ENCODE measurements at places on chromosomes 5 and 9.

DNA sequence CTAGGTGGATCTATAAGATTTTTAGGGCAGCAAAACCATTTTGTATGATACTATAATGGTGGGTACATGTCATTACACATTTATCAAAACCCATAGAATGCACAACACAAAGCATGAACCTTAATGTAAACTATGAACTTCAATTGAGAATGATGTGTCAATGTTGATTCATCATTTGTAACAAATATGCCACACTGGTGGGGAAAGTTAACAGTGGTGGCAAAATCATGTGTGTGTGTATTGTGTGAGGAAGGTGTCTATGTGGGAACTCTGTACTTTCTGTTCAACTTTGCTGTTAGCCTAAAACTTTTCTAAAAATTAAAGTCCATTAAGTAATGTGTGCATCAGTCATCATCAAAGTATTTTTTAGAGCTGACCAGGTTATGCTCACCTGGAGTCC is 38.9 kb downstream of the HAVCR1 start:
- no peaks in the 10 kb centered on the region for H3K27me3 ChIP-seq
- no peaks in the 10 kb centered on the region for H3K4me1 ChIP-seq
- DNase-seq = no peak
- no peak overlapping the region for H3K4me3 ChIP-seq

- peaks cover 16% of the 10 kb centered on the region for H3K4me1 ChIP-seq
- H3K4me3 ChIP-seq = no peak overlapping the region
- H3K27me3 ChIP-seq = no peaks in the 10 kb centered on the region
- no peaks in the 10 kb centered on the region for H3K36me3 ChIP-seq
These were observed 90.6 kb downstream of the RALGPS1 start for GRCh38 chr9:127004946-127005769.

DNA sequence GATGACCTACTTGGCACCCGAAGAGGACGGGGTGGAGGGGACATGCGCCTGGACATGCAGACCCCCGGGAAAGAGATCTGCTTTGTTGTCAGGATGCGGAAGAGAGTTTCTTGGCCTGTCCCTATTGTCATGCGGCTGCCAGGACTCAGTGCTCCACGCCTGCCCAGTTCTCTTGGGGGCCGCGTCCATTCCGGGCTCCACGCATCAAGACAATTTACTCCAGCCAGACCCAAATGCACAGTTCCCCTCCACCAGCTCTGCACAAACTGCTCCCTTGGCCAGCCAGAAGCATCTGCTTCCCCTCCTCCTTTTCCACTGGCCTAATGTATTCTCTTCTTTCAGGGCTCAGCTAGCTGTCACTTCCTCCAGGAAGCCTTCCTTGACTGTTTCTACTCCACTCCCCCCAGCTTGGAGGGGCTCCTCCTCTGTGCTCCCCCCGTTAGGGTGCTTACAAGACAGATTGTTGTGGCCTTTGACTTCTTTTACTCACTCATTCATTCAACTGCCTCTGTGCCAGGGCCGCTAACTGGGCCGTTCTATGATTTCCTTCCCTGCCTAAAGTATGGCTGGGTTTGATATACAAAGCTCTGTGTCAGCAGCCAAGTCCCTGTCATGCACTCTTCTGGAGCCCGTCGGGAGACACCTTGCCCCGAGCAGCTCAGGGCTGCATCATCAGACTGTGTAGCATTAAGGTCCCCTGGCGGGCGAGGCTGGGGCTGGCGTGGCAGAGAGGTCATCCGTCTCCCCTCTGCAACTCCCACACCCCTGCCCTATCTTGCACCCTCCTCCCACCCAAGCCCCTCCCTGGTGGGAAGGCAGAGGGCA is 6.6 kb downstream of the FIBCD1 start:
- no peak overlapping the region for H3K27ac ChIP-seq
- H3K4me1 ChIP-seq = peaks cover 52% of the 10 kb centered on the region
- H3K36me3 ChIP-seq = no peaks in the 10 kb centered on the region
- H3K27me3 ChIP-seq = no peaks in the 10 kb centered on the region
- H3K4me3 ChIP-seq = peak overlapping the region; percentile 48

- H3K27ac ChIP-seq = no peak overlapping the region
- no peaks in the 10 kb centered on the region for H3K4me1 ChIP-seq
- peaks cover 13% of the 10 kb centered on the region for H3K27me3 ChIP-seq
- H3K4me3 ChIP-seq = no peak overlapping the region
- no peaks in the 10 kb centered on the region for H3K36me3 ChIP-seq
These were observed 10.7 kb upstream of the SUB1 start for GRCh38 chr5:32574540-32575175.

DNA sequence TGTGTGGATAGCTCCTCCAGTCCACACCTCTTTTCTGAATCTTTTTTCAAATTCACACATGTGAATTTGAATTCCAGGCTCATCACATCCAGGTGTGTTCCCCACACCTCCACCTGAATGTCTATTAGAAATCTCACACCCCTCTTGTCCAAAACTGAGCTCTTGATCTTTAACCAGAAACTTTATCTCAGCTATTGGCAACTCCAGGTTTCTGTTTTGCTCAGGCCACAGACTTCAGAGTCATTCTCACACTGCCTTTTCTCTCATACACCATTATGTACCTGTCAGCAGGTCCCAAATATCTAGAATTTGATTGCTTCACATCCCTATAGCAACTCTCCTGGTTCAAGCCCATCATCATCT is 11.6 kb downstream of the NIPSNAP3B start:
- no peak overlapping the region for H3K4me3 ChIP-seq
- H3K27ac ChIP-seq = no peak overlapping the region
- no peaks in the 10 kb centered on the region for H3K27me3 ChIP-seq
- no peaks in the 10 kb centered on the region for H3K4me1 ChIP-seq

- no peak for DNase-seq
- H3K36me3 ChIP-seq = no peaks in the 10 kb centered on the region
- no peaks in the 10 kb centered on the region for H3K27me3 ChIP-seq
- H3K4me1 ChIP-seq = no peaks in the 10 kb centered on the region
These were observed 29.5 kb downstream of the FOXD1 start for GRCh38 chr5:73419117-73419464.

DNA sequence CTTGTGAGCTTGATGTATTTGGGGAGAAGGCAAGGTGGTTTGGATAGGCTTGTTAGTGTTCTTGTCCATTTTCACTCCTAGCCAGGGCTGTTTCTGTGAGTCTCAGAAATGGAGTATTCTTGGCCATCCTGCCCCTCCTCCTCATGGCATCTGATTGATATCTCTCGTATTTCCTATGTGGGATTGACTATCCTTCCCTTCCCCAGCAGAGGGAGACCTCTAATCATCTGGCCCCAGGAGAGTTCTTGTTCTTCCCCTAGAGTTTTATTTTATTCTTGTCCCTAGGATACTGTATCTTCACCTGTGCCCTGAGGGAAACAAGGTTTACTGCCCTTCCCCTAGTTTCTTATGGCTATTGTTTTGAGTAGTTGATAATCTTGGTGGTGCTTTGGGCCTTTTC is 114.4 kb downstream of the VPS13A start:
- no peaks in the 10 kb centered on the region for H3K4me1 ChIP-seq
- DNase-seq = peak; percentile 2
- H3K4me3 ChIP-seq = no peak overlapping the region
- H3K27me3 ChIP-seq = no peaks in the 10 kb centered on the region
- peaks cover 6% of the 10 kb centered on the region for H3K36me3 ChIP-seq

GRCh38 chr9:133205996-133206931 is 2.8 kb downstream of the OBP2B start:
- H3K4me1 ChIP-seq = no peaks in the 10 kb centered on the region
- H3K27ac ChIP-seq = no peak overlapping the region
- peaks cover 43% of the 10 kb centered on the region for H3K27me3 ChIP-seq
- H3K4me3 ChIP-seq = no peak overlapping the region
- DNase-seq = no peak

DNA sequence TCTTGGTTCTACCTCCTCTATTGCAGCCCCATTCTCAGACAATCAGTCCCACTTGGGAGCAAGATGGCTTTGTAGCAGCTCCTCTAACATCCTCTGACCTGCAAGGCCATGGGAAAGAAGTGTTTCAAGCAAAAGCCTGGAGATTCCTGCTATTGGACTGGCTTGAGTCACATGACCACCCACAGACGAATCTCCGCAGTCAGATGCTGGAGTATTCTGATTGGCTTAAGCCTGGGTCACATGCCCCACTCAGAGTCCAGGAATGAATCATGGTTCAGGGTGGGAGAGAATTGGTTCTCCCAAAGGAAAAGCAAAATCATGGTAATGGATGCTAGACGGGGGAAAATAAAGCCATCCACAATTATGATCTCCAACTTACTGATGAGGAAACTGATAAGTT is 22.6 kb upstream of the LMX1B start:
- no peak overlapping the region for H3K27ac ChIP-seq
- no peak overlapping the region for H3K4me3 ChIP-seq
- no peaks in the 10 kb centered on the region for H3K36me3 ChIP-seq
- no peaks in the 10 kb centered on the region for H3K4me1 ChIP-seq
- peaks cover 63% of the 10 kb centered on the region for H3K27me3 ChIP-seq

DNA sequence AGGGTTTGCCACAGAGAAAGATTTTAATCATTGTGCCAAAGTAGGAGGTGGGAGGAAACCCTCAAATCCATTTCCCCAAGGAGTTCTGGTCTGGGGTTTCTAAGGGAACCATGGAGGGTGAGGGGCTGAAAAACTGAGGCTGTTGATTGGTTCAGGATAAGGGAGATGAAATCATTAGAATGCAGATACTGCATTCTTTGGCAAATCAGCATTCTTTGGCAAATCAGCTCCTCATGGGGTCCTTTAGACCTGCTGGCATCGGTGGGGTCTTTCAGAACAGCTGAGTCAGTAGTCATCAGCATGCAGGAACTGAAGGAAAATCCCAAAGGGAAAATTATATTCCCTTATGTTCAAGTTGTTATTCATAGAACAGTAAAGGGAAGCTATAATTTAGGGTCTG is 585.5 kb downstream of the ISL1 start:
- no peak overlapping the region for H3K4me3 ChIP-seq
- H3K4me1 ChIP-seq = no peaks in the 10 kb centered on the region
- no peaks in the 10 kb centered on the region for H3K27me3 ChIP-seq
- no peaks in the 10 kb centered on the region for H3K36me3 ChIP-seq

DNA sequence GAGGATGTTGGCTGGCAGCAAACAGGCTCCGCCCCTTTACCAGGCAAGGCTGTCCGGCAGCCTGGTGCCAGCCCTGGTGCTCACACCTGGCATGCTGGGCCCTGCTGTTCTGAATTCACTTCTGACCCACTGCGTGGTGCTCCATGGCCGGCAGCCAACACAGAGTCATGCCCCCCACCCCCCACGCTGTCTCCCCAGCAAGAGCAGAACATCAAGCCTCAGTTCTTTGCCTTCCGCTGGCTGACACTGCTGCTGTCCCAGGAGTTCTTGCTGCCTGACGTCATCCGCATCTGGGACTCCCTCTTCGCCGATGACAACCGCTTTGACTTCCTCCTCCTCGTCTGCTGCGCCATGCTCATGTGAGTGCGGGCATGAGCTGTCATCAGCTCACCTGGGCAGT is 12.6 kb upstream of the ENDOG start:
- no peak for DNase-seq
- no peaks in the 10 kb centered on the region for H3K27me3 ChIP-seq
- peaks cover 18% of the 10 kb centered on the region for H3K36me3 ChIP-seq
- no peak overlapping the region for H3K27ac ChIP-seq
- H3K4me3 ChIP-seq = no peak overlapping the region
- no peaks in the 10 kb centered on the region for H3K4me1 ChIP-seq

GRCh38 chr9:127561491-127562278 is 50.4 kb upstream of the STXBP1 start:
- peaks cover 28% of the 10 kb centered on the region for H3K36me3 ChIP-seq
- peak; percentile 100 for DNase-seq
- no peaks in the 10 kb centered on the region for H3K27me3 ChIP-seq
- H3K4me3 ChIP-seq = peak overlapping the region; percentile 8

DNA sequence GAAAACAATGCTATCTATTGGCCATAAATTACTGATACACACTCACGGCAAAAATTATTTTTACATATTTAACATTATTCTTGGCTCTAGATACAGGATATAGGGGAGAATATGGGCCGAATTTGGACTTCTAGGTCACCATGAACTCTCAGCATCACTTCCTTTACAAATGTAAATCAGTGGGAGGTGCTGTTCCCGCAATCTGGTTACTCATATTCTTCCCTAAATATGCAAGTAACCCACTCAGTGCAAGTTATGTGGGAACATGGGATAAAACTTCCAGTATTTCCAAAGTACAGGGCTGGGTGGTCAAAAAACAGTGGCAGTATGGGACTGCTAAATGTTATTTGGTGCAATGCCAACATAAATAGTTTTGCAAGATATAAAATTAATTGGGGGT is 145.6 kb downstream of the PPP2R2B start:
- DNase-seq = no peak
- no peaks in the 10 kb centered on the region for H3K27me3 ChIP-seq
- H3K36me3 ChIP-seq = no peaks in the 10 kb centered on the region
- peak overlapping the region; percentile 64 for H3K27ac ChIP-seq

GRCh38 chr5:91839233-91839632 is 456.1 kb upstream of the ARRDC3 start:
- no peak overlapping the region for H3K4me3 ChIP-seq
- no peaks in the 10 kb centered on the region for H3K36me3 ChIP-seq
- no peak for DNase-seq
- H3K27ac ChIP-seq = no peak overlapping the region
- H3K4me1 ChIP-seq = no peaks in the 10 kb centered on the region
- H3K27me3 ChIP-seq = no peaks in the 10 kb centered on the region

GRCh38 chr9:87280421-87280820 is 217.2 kb upstream of the DAPK1 start:
- H3K27me3 ChIP-seq = no peaks in the 10 kb centered on the region
- DNase-seq = no peak
- H3K36me3 ChIP-seq = no peaks in the 10 kb centered on the region
- H3K4me1 ChIP-seq = 0 out of 2 replicates have a peak, but pooled peaks cover 3% of the 10 kb centered on the region
- H3K4me3 ChIP-seq = no peak overlapping the region

- no peaks in the 10 kb centered on the region for H3K4me1 ChIP-seq
- H3K36me3 ChIP-seq = no peaks in the 10 kb centered on the region
- no peak for DNase-seq
- H3K27ac ChIP-seq = no peak overlapping the region
These were observed 1267.5 kb upstream of the CDH9 start for GRCh38 chr5:28305891-28306290.

- H3K36me3 ChIP-seq = no peaks in the 10 kb centered on the region
- no peak for DNase-seq
- no peak overlapping the region for H3K27ac ChIP-seq
- no peak overlapping the region for H3K4me3 ChIP-seq
- H3K27me3 ChIP-seq = no peaks in the 10 kb centered on the region
These were observed 75.6 kb downstream of the PRRT1B start for GRCh38 chr9:131620764-131621520.

GRCh38 chr9:129138476-129139232 is 27.4 kb downstream of the PTPA start:
- H3K4me1 ChIP-seq = peaks cover 42% of the 10 kb centered on the region
- no peaks in the 10 kb centered on the region for H3K27me3 ChIP-seq
- DNase-seq = no peak
- H3K4me3 ChIP-seq = no peak overlapping the region

- H3K36me3 ChIP-seq = no peaks in the 10 kb centered on the region
- H3K27me3 ChIP-seq = peaks cover 100% of the 10 kb centered on the region
- DNase-seq = no peak
- H3K4me1 ChIP-seq = no peaks in the 10 kb centered on the region
- no peak overlapping the region for H3K27ac ChIP-seq
These were observed 128.2 kb downstream of the OLFM1 start for GRCh38 chr9:135215571-135216161.

GRCh38 chr9:114684036-114684435 is 2.0 kb upstream of the TEX48 start:
- no peak overlapping the region for H3K27ac ChIP-seq
- no peaks in the 10 kb centered on the region for H3K36me3 ChIP-seq
- 0 out of 2 replicates have a peak, but pooled peaks cover under 1% of the 10 kb centered on the region for H3K4me1 ChIP-seq
- H3K4me3 ChIP-seq = no peak overlapping the region
